Temporal lobe (tissue), 4 donors: ENCODE measurements at places on chromosomes 7 and 10. TPM values are rescaled to one million over a fixed set of nuclear protein-coding genes. Genes with fewer than 3 reads are reported as not detected.

Gene FGL2
- total RNA-seq = 3.2 TPM

Gene NAPEPLD
- total RNA-seq = 17.2 TPM

Gene UPK3B
- 0.98 TPM for total RNA-seq

Gene ZKSCAN1
- total RNA-seq = 60.0 TPM

Gene NRG3
- 14.0 TPM for total RNA-seq

Gene SLC18A3
- total RNA-seq = not detected

Gene SH2B2
- 14.0 TPM for total RNA-seq

Gene PRKCQ
- 2.2 TPM for total RNA-seq
